ENCODE measurements at places on chromosomes 7 and 10.

- DNase-seq, result peak; percentile 67
Measured at GRCh38 chr7:1768832-1769231, 98.8 kb downstream of the ELFN1 start.

- no peak for DNase-seq
Measured at GRCh38 chr7:117800406-117800805, 72.8 kb downstream of the CTTNBP2 start.

- DNase-seq, result no peak
Measured at GRCh38 chr10:93954299-93954698, 39.4 kb upstream of the PLCE1 start.

- no peak for DNase-seq
Measured at GRCh38 chr7:47601119-47601880, 19.4 kb upstream of the TNS3 start.

DNA sequence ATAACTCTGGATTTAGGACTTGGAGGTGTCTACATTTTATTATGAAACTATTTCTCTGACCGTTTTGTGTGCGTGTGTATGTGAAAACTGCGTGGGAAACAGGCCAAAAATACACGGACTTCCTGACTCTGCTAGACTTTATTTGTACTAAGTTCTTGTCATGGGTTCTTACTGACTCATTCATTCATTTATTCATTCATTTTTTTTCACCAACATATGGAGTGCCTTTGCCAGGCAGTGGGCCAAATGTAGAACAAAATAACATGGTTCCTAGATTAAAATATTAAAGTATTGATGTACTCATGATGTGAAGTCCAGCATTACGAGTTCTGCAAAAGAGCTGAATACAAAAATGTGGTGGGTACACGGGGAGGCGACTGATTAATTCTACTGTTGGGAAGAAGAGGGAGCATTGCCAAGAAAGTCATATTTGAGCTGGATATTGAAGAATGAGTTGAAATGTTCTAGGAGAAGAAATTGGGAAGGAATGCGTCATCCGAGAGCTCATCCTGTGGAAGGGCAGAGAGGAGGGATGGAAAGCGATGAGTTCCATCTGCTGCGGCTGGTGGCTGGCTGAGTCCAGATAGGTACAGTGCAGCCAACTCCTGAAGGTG lies 24.6 kb downstream of the CACNB2 start:
- no peak for DNase-seq

All from GM23338 (cell line).